NCI-H460 (cell line): ENCODE measurements at places on chromosomes 13 and 19.

GRCh38 chr19:11050323-11051114 is 38.7 kb upstream of the LDLR start:
- no peak for DNase-seq

DNA sequence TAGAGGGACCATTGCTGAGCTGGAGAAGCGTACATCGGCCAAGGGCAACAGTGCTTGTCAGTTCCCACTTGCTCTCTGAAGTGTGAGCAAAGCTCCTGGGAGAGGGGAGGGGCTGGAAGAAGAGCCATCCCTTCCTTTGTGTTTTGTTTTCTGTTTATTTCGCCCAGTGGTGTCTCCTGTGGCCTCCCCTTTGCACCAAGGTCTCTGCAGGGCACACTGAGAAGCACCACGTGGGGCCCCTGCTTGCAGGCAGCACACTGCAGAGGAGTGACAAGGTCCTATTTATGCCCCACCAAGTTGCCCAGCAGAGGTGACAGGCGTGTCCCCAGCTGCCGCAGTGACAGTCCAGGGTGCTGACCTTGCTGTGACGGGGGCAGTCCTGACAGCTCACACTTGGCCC is 24.0 kb downstream of the GRIN2D start:
- DNase-seq: no peak

DNA sequence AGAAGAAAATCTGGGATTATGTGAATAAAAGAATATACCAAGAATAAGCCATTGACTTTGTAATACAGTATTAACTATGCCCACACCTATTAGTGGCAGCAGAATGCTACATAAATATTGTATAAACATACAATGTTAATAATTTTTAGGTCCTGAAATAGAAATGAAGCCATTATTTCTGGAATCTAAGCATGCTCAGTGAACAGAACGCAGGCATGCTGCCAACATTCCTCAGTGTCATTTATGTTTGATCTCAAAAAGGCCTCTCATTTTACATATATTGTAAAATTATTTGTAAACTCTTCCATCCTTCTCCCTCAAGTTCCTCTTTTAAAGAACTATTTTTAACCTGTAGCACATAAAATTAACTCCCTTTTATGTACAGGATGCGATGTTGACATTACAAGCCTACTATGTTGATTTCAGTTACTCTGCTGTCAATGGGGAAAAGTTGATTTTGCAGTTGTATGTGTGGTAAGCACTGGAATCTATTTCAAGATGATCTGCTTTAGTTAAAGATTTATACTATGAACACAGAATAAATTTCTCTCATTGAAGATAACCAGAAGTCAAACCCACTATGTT is 118.8 kb downstream of the VWA8 start:
- no peak for DNase-seq

DNA sequence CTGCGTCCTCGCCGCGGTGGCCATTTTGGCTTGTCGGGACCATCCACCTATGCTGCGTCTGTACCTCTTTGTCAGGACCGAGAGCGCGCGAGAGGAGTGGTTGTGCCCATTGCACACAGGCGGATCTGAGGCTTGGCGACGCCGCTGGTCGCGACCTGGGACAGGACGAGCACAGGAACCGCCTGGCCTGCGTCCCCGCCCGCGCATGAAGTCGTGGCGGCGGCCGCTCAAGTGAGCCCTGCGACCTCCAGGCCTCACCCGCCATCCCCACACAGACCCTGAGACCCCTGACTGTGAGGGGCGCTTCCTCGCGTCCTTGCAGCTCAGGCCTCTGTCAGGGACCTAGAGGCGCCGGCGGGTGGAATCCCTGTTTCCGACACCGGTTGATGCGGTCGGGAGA is 16.8 kb downstream of the ZNF586 start:
- no peak for DNase-seq

GRCh38 chr13:30639671-30640070 is 22.0 kb downstream of the USPL1 start:
- no peak for DNase-seq

- no peak for DNase-seq
Observed at GRCh38 chr13:98368019-98368418, 190.9 kb upstream of the RNF113B start.

- no peak for DNase-seq
Observed at GRCh38 chr19:51030631-51031030, 4.2 kb downstream of the KLK12 start.

DNA sequence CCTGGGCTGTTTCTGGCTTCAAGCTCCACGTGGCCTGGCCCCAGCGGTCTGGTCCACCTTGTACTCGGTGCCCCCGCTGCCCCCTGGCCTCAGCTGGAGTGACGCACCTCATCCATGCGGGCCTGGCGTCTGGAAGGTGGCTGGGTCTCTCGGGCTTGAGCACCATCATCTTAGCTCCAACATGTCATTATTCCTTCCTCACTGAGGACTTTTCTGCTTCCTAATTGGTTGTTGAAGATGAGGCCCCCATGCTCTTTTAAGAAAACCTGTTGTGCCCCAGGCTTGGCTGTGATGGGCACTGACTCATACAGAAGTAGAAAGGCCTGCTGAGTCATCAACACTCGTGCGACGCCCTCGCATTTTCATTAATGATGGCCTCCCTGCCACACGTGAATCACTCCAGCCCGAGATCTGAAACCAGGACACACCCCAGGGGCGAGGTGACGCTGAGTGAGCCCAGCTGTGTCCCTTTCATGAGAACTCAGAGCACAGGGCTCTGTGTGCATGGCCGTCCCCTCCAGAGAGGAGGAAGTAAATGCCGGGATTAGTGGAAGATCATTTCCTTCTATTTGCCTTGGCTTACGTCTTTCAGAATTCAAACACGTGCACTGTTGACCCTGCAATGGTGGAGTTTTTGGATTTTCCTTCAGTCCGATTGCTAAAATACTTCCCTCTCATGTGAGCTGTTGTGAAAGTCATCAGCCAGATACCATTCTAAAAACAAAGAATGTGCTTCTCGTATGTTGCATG is 14.0 kb upstream of the GJA3 start:
- DNase-seq: peak; percentile 56

DNA sequence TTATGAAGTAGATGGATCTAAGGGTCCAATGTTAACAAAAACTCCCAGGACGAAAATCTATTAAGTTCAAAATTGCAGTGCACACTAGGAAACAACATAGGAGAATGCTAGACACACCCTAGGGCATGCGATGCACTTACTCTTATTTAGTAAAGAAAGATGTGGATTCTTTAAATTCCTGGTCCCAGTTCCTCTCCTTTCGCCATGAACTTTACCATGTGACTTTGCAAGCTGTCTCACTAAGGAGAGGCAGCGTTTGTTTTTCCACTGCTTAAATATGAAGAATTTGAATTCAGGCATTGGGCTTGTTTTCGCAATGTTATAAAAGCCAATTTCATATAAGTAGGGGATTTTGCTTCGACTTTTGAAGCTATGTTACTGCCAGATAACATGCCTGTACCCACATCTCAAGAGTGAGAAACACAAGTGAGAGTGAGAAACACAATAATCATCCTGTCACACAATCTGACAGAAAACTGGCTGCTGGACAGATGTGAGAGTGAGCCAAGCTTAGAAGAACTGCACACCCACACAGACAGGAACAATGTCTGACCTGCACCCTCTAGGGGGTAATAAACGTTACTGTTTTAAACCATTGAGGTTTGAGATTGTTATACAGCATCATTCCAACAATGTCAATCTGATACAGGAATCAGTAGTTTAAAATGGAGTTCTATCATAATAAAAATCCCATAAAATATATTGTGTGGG is 1308.4 kb downstream of the SLITRK5 start:
- no peak for DNase-seq

- DNase-seq: no peak
Observed at GRCh38 chr13:48424212-48424611, 11.3 kb upstream of the LPAR6 start.

GRCh38 chr19:1491114-1491848 is at the start of gene REEP6:
Gene REEP6, plus strand, starts transcription at chr19:1491181. Its CDS starts 89 bp downstream, at chr19:1491270.
- no peak for DNase-seq

GRCh38 chr13:73248711-73249580 is 190.1 kb downstream of the KLF5 start:
- no peak for DNase-seq

DNA sequence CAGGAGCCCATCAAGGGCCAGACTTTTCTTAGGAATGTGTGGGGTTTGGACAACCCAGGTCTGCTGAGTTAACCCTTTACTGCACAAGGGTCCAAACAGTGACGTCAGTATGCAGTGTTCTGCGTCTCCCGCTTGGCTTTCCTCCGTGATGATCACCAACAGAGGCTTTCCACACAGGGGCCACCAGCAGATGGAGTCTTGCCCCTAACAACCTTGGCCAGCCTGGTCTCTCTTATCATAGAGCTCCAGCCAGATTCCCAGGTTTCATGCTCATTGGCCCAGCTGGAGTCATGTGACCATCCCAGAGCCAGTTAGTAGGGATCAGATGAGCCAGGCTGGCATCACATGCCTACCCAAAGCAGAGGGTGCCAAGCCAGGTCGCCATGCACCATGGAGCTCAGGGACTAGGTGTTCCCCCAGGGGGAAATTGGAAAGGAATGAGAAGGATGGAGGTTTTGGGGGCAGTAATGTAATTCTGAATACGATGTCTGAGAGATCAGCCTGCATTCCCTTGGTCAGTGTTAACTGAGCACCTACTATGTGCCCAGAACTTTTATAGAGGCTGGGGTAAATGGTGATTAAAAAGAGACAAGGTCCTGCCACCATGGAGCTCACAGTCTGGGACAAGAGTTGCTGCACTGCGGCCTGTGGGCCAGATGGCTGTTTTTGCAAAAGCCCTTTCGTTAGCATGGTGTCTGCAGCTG is 61.2 kb downstream of the MYH14 start:
- DNase-seq: no peak

GRCh38 chr19:54432144-54432738 is 16.8 kb upstream of the LENG8 start:
- DNase-seq: no peak

DNA sequence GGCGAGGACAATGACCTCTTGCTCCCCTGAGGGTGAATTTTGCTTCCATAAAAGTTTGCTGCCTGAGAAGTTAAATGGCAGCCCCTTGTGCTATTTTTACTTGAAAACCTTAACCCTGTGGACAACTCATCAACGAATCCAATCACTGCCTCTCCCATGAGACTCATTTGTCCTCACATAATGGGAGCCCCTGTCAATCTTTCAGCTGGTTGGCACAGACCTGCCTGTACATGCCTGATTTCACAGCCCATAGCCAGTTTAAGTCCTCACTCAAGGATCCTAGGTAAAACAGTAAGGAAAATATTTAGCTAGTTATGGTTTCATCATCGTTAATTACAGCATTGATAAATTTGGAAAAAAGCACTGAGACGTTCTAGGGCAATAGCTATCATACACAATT is 207.4 kb downstream of the NHLRC3 start:
- DNase-seq: no peak

DNA sequence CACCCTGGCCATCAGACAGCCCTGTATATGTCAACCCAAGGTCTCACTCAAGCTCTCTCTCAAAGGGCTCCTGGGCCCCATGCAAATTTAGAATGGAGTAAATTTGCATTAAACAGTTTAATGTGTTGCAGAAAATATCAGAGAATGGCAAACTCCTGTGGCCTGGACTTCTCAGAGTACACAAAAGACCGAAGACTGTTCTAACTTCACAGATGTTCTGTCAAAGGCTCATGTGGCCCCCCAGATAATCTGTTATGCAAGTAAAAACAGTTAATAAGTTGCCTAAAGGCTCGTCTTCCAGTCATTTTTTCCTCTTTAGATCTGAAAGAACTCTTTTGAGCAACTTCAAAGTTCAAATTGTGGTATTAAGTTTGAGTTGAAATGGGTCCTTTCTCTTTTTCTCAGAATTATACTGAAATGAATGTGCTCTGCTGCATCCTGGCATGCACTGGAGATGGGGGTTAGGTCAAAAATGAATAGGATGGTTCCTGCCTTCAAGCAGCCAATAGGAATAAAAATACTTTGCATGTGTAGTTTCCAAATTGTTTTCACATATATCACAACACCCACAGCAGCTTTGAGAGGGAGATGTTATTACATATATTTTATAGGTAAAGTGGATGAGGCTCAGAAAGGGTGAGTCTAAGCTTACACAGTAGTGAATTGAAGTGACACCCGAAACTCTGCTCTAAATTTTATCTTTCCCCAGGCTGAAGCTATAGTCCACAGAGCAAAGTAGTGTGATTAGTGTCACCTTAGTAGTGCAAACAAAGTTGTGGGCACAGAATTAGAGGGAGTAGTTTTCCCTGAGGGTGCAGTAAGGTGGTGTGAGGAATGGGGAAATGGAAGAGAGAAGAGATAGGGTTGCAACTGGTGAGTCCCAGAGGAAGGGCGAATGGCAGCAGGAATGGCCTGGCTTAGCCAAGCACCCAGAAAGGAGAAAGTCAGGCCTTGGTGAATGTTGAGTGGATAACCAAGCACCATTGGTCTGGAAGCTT is 205.0 kb upstream of the RFC3 start:
- no peak for DNase-seq
